Pons (tissue), 1 donor: ENCODE measurements at places on chromosomes 1 and 21.
A peak's percentile ranks its signal among the peaks of the same experiment; 100 is the strongest.

DNA sequence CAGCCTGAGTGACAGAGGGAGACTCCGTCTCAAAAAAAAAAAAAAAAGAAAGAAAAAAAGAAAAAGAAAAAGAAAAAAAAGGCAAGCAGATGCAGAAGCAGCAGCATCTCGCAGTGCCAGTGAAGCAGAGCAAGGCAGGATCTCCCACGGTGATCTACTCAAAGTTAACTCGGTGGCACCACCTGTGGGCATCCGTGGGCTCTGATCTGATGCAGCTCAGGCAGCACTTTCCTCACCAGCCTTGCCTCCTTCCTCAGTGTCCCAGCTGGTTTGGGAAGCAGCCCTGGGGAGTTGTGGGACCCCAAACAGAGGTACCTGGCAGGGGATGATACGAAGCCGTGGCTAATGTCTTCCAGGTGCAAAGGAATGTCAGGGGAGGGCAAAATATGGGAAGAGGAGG lies 104.3 kb upstream of the KRTAP19-8 start:
- DNase-seq = no peak

GRCh38 chr1:15220024-15220392 lies 27.0 kb upstream of the FHAD1 start:
- no peak for DNase-seq

- DNase-seq = no peak
Measured at GRCh38 chr1:161473348-161473747, 31.9 kb upstream of the FCGR2A start.

DNA sequence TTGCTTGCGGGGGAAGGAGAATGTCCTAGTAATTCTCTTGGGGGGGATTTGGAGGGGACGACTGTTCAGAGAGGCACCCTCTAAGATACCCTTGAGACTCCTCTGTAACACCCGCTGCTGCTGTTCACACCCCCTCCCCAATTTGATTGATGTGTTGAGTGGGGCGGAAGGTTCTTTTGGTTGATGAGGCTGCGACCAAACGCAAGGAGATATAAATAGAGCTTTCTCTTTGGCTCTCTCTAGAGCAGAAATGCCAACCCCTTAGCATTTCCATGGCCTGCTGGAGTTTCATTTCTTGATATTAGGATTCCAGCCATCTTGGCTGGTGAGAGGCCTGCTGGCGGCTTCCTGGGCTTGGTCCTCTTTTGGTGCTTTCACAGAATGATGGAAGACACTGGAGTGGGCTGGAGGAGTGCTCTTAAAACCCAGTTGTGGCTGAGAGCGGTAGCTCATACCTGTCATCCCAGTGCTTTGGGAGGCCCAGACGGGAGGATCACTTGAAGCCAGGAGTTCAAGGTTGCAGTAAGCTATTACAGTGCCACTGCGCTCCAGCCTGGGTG lies 2.0 kb downstream of the PIK3CD start:
- DNase-seq = no peak

- peak; percentile 26 for DNase-seq
Measured at GRCh38 chr21:20306836-20307235, 691.4 kb upstream of the NCAM2 start.

- no peak for DNase-seq
Measured at GRCh38 chr1:41442697-41443251, 41.7 kb downstream of the EDN2 start.

- no peak for DNase-seq
Measured at GRCh38 chr1:11845641-11846335, 1.8 kb downstream of the NPPA start.

DNA sequence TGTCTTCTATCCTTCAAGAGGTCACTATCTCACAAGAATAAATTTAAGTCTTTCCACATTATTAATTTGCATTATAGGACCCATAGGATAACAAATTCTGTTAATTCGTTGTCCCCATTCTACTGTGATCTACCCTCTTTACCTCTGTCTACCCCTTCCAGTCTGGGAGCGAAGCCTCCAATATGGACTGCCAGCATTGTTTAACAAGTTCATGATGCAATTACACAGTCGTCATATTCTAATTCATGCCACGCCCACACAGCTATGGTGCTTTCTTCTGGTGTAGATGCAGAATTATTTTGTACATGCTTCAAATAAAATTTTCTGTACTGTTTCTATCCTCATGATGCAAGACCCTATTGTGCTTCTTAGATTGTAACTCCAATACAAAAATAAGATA lies 178.3 kb upstream of the PALMD start:
- no peak for DNase-seq

- DNase-seq = no peak
Measured at GRCh38 chr1:17340358-17340757, 31.6 kb upstream of the PADI6 start.

DNA sequence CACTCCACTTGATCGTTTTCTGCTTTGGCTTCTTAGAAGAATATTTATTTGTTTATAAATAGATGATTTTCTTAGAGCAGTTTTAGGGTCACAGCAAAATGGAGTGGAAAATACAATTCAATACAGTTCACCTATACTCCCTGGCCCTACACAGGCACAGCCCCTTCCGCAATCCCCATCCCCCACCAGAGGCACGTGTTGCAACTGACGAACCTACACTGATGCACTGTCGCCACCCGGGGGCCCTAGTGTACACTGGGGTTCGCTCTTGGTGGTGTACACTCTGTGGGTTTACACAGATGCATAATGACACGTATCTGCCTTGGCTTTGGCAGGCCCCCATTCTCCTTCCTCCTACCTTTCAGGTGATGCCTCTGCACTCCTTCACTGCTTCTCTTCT lies 8.0 kb downstream of the ECHDC2 start:
- DNase-seq = no peak

GRCh38 chr1:86325264-86325663 lies 70.9 kb downstream of the ODF2L start:
- no peak for DNase-seq

DNA sequence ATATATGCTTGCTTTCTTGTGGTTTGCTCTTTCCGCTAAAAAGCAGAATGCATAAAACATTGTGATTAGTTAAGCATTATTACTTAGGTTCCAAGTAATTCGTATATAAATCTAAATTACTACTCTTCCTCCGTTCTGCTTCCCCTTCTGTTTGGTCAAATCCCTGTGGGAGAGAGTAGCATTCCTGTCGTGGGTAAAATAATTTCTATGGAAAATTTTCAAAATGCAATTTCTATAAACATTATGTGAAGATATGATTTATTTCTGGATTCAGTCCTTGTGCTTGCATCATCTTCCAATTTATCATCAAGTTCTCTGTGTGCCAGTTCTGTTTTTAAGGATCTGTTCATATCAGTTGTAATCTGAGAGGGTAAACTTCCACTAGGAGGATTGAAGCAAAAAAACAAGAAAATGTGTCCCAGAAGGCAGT lies 7.2 kb upstream of the WARS2 start:
- no peak for DNase-seq

DNA sequence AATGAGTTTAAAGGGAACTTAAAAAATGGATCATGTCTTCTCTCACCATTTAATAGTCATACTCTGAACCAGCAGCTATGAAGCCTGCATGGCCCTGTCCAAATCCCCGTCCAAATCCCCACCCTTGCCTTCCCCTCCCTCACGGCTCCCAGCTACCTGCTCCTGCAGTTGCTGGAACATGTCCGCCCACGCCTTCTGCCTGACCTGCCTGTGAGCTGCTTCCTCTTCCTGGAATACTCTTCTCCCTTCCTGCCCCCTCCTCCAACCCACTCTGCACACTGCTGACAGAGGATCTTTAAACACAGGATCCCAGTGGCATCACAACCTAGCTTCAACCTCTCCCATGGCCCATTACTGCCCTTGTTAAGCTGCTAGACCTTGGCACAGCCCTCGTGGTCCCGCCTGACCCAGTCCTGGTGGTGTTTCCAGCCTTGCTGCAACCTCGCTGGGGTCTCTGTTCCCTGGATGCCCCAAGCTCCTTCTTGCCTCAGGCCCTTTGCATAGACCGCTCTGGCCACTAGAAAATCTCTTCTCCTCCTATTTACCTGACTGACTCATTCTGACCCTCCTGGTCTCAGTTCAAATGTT lies 118.3 kb downstream of the PTPRU start:
- DNase-seq = no peak

DNA sequence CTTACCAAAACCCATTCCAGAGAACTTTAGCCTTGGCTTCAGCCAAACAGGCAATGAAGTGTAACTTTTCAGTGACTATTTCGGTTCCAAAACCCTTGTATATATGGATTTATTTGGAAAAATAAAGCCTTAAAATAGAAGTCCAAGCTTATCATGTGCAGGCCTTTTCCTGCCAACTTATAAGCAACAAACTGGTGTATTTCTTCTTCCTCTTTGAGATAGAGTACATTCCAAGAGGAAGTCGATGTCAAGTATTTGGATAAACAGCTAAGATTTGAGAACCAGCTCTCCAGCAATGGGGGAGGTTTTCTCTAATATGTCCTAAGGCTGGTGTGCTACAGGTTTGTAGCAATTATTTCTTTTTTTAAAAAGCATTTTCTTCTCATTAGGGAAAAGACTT lies 407.8 kb downstream of the DUSP10 start:
- peak; percentile 28 for DNase-seq

DNA sequence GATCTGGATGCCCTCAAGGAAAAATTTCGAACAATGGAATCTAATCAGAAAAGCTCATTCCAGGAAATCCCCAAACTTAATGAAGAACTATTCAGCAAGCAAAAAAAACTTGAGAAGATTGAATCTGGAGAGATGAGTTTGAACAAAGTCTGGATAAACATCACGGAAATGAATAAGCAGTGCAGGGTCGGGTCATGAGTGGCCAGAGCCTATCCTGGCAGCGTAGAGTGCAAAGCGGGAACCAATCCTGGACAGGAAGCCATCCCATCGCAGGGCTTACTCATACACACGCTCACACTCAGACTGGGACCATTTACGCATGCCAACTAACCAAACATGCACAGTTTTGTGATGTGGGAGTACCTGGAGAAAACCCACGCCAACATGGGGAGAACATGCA lies 43.1 kb downstream of the ZMYM1 start:
- DNase-seq = no peak
